Lung microvascular endothelial cell (primary cell): ENCODE measurements at places on chromosomes 2 and 18.

DNA sequence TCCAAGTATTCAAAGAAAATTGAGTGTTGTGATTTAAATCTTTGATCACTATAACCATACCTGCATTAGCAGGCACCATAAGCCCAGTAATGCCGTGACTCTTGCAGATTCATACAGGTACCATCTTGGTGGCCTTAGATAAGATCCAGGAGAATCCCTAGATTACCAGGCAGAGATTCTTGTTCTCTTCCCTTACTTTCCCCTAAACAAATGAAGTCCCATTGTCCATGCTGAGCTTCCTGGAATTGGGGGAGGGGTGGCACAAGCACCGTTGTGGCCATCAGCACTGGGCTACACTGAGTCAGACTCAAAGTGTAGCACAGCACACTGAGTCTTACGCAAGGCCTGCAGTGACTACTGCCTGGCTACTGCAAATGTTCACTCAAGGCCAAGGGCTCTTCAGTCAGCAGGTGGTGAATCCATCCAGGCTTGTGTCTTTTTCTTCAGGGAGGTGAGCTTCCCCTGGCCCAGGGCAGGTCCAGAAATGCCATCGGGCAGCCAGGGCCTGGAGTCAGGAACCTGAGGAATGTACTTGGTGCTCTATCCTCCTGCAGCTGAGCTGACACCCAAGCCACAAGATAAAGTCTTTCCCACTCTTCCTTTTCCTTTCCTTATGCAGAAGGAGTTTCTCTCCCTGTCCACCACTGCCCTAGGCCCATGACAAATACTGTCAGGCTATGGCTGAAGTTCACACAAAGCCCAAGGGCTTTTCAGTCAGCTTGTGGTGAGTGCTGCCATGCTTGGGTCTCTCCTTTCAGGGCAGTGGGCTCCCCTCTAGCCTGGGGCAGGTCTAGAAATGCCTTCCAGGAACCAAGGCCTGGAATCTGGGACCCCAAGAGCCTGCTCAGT lies 52.6 kb downstream of the CD28 start:
- no peak for DNase-seq

GRCh38 chr18:62877411-62878221 lies 162.3 kb downstream of the PHLPP1 start:
- peak; percentile 64 for DNase-seq

GRCh38 chr18:59200787-59201186 lies 19.2 kb upstream of the GRP start:
- no peak for DNase-seq

DNA sequence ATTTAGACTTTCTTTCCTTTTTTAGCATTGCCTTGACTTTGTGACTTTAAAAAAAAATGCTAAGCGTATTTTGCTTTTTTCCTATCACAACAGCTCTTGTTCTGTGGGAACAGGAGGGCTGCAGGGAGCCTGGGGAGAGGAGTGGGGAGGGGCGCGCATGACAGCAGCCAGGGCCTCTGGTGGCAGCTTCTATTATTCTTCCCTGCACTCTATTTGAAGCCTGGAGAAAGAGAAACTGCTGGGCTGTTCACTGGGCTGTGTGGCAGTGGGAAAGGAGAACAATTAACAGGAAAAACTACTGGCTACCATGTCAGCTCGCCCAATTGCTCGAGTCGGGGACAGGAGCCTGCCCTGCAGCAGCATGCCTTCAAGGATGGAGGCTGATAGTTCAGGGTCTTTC lies 119.0 kb upstream of the ZBTB14 start:
- DNase-seq, result no peak

DNA sequence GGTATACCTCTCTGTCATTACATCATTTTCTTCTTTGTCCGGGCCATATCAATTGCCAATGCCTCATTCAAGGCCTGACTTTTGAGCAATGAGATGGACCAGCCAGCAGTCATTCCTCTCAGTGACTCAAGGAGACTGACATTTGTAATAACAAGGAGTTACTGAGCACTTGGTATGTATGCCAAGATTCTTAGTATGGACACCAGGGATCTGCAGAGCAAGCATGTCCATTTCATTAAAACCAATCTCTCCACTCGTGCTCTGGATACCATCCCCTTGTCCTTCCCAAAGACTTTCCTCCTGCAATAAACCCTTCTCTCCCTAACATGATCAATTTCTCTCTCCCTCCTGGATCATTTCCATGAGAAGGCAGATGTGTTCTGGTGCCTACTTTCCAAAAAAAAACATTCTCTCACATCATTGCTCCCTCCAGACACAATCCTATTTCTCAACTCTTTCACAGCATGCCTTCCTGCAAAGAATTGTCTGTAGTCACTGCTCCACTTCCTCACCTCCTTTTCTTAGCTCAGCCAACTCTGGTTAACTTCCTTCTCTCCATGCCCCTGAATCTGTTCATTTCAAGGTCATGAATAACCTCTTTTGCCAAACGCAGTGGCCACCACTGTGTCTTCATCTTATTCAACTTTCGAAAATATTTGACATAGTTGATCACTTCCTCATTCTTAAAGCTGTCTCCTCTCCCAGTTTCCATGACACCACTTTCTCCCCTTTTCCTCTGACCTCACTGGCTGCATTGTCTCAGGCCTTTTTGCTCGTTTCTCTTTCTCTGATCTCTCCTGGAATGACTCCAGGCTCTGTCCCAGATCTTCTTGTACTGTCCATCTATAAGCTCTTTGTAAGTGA lies 102.8 kb upstream of the CYP1B1 start:
- no peak for DNase-seq

DNA sequence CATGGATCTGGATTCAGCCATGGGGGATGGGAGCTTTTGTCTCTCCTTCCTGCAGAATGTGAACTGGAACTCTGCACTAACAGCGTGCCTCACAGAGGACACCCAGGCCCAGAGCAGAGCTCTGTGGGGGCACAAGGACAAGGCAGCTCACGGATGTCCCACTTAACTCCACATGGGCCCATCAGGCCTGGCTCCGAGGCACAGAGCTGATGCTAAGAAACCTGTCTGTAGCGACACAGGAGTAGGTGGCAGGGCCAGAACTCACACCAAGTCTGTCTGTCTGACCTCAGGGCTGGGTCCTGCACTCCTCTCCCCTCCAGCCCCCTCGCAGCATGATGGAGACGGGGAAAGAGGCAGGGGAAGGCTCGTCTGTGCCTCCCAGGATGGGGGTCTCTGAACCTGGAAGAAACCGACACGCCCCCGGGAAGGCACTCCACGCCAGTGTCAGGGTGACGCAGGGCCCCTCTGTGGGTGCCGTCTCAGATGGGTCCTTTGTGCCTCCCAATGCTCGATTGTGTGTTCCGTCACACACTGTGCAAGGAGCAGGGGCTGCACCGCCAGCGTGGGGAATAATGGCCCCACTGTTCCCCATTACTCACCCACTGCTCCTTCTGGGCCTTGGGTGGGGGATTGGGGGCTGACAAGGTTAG lies 36.6 kb downstream of the FAM178B start:
- DNase-seq, result no peak

- DNase-seq, result no peak
These were observed 217.7 kb downstream of the AGAP1 start for GRCh38 chr2:235711527-235711926.
